ENCODE measurements at places on chromosomes 6 and 20.

DNA sequence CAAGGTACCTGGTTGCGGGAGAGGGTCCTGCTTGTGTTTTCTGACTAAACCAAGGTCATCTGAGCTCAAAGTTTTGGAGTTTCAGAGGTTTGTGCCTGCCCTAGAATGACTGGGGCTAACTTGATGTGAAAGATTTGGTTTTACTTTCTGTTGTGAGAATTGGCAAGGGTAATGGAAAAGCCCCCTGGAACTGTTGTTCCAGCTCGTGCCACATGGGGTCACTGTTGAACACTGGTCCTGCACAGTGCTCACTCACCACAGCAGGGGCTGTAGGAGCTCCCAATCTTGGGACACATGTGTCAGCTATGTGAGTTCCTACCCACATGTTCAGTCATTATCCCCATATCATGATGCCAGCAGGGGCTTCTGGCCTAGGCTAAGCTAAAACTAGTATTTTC, 6.5 kb downstream of the TGM6 start:
- no peak for DNase-seq

GRCh38 chr6:105500693-105501092, 97.8 kb upstream of the PREP start:
- DNase-seq, result no peak

DNA sequence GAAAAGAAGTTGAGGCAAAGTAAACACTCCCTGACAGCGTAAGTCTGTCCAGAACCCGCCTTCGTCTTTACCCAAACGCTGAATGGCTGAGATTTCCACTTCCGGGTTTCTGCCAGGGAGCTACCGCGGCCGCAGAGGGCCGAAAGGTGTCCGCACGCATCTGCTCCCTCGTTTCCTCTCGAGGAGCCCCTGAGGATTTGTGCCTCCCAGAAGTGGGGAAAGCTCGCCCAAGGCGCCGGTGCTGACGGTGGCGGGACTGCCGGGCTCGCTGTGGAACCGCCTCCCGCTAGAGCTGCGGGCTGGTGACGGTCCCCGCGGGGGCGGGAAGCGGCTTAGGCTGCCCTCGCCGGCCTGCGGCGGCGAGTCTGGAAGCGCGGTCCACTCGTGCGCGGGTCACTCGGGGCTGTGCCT, 1760.2 kb upstream of the DEFB115 start:
- DNase-seq, result no peak

- DNase-seq, result no peak
Measured at GRCh38 chr6:100664274-100665040, 199.7 kb upstream of the SIM1 start.

- no peak for DNase-seq
Measured at GRCh38 chr20:47708953-47709833, 76.1 kb downstream of the SULF2 start.

DNA sequence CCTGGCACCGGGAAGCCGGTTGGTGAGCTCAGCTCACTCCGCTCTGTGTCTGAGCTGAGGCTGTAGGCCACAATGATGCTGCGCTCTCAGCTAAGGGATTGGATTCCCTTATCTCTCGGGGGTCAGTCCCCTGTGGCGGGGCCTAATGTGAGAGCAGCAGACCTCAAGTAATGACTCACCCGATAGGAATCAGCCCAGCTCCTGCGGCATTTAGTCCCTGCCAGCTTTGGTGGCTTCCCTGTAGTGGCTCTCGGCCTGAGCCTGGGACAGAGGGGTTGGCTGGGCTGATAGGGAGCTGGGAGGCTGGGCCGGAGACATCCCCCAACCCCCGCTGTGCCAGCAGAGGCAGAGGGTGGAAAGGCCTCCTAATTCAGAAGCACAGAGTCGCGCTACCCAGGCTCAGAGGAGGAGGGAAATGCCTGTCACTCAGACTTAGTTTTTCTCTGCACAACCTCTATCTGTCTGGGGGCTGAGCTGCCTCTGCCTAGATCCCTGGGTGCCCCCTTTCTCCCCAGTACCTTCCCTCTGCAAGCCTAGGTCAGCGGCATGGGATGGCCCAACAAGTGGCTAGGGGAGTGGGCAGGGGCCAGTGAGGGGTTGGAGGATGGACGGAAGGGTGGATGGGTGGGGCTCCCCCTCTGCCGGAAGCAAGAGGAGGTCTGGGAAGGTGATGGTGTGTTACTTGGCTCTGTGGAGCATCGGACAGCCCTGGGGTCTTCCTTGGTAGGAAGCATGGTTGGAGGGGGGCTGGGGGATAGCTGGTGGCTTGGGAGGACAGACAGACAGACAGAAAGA, 92.2 kb downstream of the CDH22 start:
- no peak for DNase-seq

DNA sequence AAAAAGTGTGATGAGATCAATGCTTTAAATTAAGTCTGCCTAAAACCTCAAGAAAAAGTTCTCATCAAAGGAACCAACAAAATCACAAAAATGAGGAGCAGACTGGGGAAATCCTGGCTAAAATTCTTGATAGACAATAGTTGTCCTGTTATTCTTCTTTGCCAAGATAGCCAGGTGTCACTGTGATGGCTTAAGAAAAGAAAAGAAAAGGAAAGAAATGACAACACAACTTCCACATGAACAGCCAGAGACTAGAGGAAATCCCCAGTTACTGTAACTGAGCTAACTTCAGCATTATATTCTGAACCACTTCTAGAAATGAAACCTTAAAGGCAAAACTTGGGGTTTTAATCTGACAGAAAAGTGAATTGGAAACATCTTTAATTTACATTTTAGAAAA, 129.6 kb downstream of the CD24 start:
- DNase-seq, result no peak
